ENCODE measurements at places on chromosomes 5 and 9.
A peak's percentile ranks its signal among the peaks of the same experiment; 100 is the strongest.

- no peak for DNase-seq
These were observed 18.1 kb upstream of the NEUROG1 start for GRCh38 chr5:135553688-135554462.

DNA sequence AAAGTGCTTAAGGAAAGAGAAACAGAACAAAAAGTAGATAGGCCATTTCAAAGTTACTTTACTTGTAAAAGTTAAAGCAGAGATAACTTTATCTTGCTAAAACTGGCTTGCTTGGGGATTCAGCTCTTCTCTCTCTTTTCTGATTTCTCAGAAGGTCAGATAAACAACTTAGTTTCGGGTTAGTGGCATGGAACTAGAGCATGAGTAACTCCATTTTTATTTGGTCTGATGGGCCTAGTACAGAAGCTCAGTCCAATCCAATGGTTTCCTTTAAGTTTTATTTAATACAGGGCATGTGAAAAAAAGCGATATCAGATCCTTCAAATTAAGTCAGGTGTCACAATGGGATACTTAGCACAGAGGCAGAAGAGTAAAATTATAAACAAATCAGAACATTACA is 18.8 kb upstream of the GPBP1 start:
- DNase-seq = no peak

DNA sequence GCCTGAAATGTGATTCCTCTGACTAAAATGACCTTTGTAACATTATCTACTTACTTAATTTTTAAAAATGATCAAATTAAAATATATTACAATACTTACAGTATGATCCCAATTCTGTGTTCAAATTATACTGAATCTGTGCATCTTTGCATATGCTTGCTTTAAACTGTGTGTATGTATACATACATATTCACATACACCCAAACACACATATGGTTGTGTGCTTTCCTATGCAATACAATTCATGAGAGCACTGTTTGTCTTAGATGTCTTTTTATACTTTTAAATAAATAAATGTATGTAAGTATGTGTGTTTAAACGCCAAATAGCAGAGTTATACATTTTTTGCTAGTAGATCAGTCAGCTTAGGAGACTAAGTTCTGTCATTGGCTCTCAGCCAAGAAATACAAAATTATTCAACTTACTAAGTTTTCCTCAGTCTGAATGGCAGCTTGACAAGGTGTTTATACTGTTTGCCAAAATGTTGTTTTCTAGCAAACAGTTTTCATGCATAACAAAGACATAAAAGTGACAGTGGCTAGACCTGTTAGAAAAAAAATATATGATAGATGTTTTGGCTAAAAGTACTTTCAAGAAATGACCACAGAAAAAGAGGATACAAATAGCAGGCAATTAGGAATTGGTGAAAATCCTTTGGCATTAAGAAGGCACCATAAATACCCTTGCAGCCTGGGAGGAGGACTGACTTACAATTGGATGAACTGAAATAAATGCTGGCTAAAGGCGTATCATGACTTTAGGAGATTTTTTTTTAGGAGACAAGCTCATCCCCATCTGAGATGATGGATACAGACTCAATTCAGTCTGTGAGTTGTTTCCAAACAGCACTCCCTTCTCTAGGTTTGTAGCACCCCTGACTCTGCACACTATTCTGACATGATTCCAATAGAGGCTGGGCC is 7.9 kb downstream of the TICAM2 start:
- DNase-seq = no peak

GRCh38 chr5:71663191-71663969 is 55.7 kb upstream of the CARTPT start:
- DNase-seq = no peak

GRCh38 chr9:81377921-81378320 is 311.4 kb downstream of the TLE1 start:
- DNase-seq = no peak

- DNase-seq = peak; percentile 8
These were observed 165.6 kb downstream of the YTHDC2 start for GRCh38 chr5:113678924-113679575.

GRCh38 chr9:101860920-101861319 is 122.5 kb upstream of the GRIN3A start:
- no peak for DNase-seq

GRCh38 chr5:61882901-61883500 is 423.0 kb upstream of the KIF2A start:
- DNase-seq = no peak

GRCh38 chr5:14179446-14179845 is 36.3 kb downstream of the TRIO start:
- DNase-seq = no peak

GRCh38 chr5:2288466-2288865 is 405.7 kb upstream of the IRX4 start:
- DNase-seq = no peak

GRCh38 chr9:91047993-91048607 is 246.5 kb downstream of the SYK start:
- DNase-seq = peak; percentile 76

DNA sequence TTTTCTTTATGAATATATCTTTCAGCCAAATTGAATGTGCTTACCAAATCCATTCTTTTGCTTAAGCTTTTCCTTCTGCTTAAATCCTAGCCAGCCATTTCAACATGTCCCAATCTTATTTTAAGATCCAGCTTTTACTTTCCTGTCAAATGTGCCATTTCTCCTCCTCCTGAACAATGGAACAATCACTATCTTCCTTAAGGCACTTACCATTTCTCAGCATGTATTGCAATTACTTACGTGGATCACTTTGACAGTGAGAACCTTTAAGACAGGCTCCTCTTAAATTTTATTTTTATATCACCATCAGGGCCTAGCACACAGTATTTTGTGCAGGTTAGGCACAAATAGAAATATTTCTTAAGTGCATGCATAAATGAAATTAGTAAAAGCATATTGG is 4.4 kb upstream of the CDO1 start:
- no peak for DNase-seq

DNA sequence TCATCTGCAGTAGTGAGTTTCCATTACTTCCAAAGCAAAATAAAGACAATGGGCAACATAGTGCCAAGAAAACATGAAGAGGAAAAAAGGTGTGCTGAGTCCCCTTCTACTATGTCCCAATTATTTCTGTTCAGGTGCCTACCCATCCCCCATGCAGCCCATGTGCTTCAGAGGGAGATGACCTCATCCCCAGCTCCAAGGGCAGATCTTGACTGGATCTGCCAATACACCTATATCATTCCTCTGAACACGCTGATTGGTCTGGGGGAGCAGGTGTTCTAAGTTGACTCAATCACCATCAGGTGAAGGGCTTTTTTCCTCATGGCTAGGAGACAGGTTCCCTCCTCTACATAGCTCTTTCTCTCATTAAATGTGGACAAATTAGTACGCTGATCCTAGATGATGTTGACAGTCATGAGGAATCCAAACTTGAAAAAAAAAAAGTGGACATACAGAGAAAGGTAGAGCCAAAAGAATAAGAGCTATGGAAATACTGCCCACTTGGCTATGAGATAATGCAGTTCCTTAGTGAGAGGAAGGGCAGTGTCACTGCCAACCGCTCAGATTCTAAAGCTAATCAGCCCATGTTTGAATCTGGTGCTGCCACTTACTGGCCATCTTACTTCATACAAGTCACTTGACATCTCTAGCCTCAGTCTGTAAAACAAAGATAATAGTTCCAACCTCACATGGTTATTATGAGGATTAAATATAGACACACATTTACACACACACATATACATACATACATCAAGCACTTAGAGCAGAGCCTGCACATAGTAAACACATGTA is 23.1 kb downstream of the PRELID2 start:
- no peak for DNase-seq

GRCh38 chr5:151591144-151591819 is at the start of gene FAT2:
Gene FAT2, minus strand, starts transcription at chr5:151591331. Its CDS starts 22,400 bp downstream, at chr5:151568931.
- no peak for DNase-seq

GRCh38 chr5:32089146-32090000 is 84.7 kb downstream of the GOLPH3 start:
- DNase-seq = no peak

DNA sequence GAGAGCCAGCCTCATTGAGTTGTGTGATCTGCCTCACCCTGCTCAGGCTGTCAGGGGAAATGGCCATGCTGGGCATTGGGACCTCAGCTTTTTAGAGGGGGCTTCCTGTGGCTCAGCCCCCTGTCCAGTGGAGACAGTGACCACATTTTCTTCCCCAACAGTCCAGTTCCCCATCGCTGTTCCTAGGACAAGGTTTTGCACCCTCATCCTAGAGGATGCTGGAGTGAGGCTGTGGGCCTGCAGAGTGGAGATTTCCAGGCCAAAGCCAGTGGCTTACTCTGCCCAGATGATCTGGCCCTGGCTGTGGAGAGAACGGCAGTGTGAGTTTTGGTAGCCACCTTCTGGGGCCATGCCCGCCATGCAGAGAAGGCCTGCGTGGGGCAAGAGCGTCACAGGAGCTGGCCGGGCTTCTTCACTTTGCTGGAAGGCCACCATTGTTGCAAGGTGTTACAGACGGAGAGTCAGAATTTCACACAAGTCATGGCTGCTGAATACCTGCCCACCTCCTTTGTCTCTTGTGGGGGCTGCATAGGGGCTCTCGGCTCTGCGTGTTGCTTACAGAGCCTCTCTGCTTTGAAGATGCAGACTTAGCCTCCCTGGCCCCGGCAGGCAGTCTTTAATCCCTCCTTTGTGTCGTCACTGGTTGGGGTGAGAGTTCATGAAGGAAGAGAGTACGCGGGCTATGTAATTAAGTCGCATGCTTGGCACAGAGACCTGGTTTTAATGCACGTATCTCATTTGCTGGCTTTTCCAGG is 35.2 kb upstream of the PITX1 start:
- no peak for DNase-seq

GRCh38 chr9:72882117-72882775 is 70.6 kb downstream of the ALDH1A1 start:
- no peak for DNase-seq

DNA sequence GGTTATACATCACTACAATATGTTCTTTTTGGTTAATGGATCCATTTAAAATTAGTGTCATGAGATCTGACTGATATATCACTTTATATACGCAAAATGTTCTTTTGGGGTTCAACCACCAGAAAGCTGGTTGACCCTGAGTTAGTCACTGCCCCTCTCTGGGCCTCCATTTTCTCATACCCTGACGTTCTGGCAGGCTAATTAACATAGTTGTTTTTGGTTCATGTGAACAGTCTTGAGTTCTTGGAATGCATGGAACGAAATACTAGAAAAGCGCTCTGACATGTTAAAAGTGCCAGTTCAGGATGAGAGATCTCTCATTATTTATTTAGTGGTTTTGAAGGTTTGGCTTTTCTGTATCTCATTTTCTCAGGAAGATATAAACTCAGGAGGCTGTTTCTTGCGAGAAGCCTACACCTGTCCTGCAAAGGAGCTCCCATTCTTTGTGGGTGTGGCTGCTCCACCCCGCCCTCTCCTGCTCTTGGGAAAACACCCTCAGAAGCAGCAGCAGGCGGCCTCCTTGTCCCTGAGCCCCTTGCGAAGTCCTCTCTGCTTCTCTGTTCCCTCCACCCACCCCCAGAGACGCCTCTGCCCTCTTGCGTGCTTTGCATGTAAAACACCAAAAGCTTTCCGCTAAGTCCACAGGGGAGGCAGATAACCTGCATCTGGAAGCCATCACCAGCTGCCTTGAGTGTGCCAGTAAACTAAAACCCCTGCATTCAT is 302.4 kb upstream of the PANK3 start:
- no peak for DNase-seq

- no peak for DNase-seq
These were observed 17.8 kb downstream of the SNX24 start for GRCh38 chr5:122863240-122863639.

DNA sequence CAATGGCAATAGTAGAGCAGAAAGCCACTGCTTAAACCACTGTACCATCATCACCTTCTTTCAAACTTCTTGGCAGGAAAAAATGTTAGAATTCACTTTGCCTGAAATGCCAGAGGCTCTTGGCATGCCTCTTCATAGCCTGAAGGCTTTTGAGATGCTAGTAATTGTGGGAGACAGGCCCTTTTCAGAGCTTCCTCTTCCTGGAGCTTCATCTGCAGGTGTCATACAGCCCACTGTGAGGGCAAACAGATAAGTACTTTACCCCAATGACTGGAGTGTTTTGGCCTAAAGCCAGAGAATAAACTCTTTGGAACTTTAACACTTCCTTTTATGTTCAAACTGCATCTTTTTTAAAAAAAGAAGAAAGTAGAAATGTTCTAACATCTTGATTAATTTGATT is 81.3 kb upstream of the TMEM171 start:
- no peak for DNase-seq

DNA sequence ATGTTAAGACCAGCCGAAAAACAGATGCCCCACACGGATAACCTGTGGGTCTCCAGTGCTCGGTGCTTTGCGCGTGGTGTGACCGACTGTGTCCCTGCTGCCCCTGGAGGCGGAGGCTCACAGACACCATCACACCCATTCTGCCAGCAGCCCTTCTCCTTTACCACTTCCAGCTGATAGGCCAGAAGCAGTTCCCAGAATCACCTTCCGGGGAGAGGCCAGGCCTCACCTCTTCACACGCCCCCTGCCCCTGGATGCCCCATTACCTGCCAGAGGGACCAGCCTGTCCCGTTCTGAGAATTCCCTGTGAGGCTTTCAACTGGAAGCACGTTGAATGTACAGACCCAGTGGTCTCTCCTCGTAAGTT is 21.6 kb upstream of the LRRC14B start:
- no peak for DNase-seq

GRCh38 chr5:65292196-65292595 is 189.5 kb downstream of the ADAMTS6 start:
- DNase-seq = no peak

DNA sequence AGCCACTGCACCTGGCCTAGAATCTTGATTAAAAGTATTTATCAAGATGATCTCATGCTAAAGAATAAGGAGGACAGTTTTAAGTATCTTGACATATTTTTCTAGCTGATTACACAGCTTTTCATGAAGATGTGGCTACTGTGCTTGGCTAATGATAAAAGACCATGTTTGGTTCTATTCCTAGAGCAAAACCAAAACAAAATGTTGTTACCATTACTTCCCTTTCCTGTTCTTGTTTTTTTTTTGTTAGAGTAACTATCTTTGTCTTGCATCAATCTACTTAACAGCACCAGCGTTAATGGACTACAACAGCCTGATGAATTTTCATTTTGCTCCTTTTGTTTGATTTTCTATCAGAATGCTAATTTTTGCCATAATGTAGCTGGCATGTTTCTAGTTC is 86.2 kb upstream of the DHFR start:
- DNase-seq = no peak

GRCh38 chr9:127966416-127967150 is 14.2 kb downstream of the EEIG1 start:
- no peak for DNase-seq

- no peak for DNase-seq
These were observed 21.1 kb upstream of the DMRTA1 start for GRCh38 chr9:22425551-22425950.

DNA sequence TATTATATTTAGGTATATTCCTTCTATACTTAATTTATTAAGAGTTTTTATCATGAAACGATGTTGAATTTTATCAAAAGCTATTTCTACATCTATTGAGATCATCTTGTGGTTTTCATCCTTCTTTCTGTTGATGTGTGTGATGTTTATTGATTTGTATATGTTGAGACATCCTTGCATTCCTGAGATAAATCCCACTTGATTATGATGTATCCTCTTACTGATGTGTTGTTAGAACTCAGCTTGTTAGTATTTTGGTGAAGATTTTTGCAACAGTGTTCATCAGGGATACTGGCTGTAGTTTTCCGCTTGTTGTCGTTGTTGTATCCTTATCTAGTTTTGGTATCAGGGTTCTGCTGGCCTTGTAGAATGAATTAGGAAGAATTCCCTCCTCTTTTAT is 213.6 kb downstream of the GDNF start:
- no peak for DNase-seq

All from stimulated activated CD4-positive, alpha-beta T cell treated with anti-CD3 and anti-CD28 coated beads, Interleukin-1b, Interleukin-23, amount 100 ng/mL, for 48 hours (primary cell).